Skeletal muscle cell (primary cell): ENCODE measurements at places on chromosomes 5 and 9.

GRCh38 chr9:27538647-27539046 is 9.0 kb upstream of the MOB3B start:
- no peak for DNase-seq

DNA sequence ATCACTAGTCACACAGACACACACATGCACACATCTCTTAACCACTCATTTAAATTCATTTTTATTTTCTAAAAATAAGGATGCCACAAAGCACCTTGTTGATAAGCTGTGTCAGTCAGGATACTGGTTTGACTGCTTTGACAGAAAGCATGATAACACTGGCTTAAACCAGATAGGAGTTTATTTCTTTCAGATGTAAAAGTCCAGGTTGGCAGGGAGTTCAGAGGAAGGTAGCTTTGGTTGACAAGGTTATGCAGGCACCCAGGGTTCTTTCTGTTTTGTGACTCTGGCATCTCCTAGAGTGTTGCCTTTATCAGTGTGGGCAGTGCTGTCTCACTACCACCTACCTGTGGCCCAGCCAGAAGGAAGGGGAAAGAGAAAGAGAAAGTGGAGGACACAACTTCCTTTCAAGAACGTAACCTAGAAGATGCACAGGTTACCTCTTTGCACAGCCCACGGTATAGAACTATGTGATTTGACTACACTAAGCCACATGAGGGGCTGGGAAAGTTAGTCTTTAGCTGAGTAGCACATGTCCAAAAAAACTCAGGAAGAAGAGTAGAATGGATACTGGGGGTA is 334.7 kb downstream of the OSTF1 start:
- no peak for DNase-seq

- DNase-seq: no peak
These were observed 325.2 kb downstream of the PSAT1 start for GRCh38 chr9:78622126-78622525.

- no peak for DNase-seq
These were observed 73.6 kb downstream of the PIP5K1B start for GRCh38 chr9:68778635-68779034.

DNA sequence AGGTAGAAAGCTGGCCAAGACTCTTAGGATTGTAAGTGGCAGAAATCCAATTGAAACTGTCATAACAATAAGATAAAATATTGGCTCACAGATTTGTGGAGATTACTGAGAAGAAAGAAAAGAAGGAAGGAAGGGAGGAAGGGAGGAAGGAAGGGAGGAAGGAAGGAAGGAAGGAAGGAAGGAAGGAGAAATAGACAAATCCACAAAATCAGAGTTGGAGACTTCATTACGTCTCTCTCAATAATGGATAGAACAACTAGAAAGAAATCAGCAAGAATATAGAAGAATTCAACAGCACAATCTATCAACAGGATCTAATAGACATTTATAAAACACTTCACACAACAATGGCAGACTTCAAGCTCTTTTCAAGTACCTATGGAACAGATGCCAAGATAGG is 17.9 kb upstream of the PAM start:
- DNase-seq: no peak

- peak; percentile 64 for DNase-seq
These were observed 14.0 kb upstream of the PWWP2A start for GRCh38 chr5:160133071-160133917.

- no peak for DNase-seq
These were observed 58.8 kb downstream of the SNX30 start for GRCh38 chr9:112809351-112809848.

- DNase-seq: no peak
These were observed 274.8 kb downstream of the DENND1A start for GRCh38 chr9:123654994-123655637.

DNA sequence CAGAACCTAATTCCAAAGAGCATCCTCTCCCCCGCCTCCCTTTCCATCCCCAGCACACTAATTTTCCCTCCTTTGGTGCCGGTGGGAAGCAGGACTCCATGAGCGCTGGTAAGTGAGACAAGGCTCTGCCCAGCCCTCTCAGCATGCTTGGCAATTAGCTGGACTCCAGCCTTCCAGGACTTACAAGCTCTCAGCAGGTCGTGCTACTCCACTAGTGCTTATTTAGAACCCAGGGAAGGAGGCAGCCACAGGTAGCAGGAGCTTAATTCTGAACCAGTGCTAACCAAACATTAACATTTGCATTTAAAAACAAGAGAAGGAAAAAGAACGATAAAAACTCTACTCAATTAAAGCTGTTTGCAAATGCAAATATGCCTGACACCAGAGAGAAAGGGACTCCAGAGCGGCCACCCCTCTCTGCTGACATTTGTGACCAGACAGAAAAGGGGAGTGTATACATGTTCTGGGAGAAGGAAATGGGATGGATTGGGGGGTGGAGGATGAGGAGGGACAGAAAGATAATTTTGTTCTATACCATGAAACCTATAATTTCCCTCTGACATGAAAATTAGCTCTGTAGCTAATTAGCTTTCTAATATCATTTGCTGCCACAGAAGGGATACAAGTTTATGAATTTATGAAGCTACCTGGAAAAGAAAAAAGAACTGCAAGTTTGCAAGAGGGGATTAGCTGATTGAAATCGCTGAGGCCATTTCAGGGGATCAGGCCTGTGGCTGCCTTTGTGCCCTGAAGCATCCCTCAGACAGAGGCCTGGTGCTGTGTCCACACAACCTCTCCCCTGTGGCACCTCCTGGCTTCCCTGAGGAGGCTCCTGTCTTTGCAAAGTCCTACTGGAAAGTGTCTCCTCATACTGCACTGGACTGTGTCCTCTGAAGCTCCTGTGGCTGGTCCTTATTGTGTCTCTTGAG is 266.3 kb downstream of the SEC61B start:
- no peak for DNase-seq

- DNase-seq: peak; percentile 36
These were observed 85.1 kb downstream of the FGF1 start for GRCh38 chr5:142600611-142601358.

DNA sequence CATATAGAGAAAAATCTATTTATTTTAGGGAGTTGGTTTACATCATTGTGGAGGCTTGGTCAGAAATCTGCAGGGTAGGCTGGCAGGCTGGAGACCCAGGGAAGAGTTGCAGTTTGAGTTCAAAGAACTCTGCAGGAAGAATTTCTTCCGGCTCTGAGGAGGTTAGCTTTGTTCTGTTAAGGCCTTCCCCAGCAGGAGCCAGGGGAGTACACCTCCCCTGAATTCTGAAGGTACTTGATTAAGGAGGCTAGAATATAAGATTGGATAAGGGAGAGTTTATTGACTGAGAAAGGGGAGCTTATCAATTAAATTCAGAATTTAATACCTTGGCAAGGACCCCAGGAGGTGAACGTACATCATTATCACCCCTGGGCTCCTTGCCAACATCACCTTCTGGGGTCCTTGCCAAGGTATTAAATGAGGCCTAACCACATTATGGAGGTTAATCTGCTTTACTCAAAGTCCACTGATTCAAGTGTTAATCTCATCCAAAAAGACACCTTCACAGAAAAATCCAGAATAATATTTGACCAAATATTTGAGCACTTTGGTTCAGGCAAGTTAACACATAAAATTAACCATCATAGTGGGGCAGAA is 351.7 kb downstream of the CWC27 start:
- no peak for DNase-seq

GRCh38 chr5:136004436-136004835 is 24.4 kb upstream of the TGFBI start:
- DNase-seq: peak; percentile 92

DNA sequence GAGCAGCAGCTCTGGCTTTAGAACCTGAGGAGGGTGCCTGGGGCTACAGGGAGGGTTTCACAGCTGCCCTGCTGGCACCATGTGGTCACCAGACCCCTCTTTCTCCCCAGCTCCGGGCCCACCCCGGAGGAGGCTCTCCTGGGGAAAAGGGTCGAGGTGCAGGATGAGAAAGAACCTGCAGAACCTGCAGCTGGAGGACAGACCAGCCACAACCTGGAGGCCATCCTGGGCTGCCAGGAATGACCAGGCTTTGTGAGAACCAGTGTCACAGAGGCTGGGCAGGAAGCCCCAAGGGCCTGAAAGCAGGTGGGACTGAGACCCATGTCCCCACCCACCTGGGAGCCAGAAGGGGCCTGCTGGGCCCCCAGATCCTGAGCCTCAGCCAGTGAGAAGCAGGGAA is 23.0 kb downstream of the SEMA4D start:
- no peak for DNase-seq

DNA sequence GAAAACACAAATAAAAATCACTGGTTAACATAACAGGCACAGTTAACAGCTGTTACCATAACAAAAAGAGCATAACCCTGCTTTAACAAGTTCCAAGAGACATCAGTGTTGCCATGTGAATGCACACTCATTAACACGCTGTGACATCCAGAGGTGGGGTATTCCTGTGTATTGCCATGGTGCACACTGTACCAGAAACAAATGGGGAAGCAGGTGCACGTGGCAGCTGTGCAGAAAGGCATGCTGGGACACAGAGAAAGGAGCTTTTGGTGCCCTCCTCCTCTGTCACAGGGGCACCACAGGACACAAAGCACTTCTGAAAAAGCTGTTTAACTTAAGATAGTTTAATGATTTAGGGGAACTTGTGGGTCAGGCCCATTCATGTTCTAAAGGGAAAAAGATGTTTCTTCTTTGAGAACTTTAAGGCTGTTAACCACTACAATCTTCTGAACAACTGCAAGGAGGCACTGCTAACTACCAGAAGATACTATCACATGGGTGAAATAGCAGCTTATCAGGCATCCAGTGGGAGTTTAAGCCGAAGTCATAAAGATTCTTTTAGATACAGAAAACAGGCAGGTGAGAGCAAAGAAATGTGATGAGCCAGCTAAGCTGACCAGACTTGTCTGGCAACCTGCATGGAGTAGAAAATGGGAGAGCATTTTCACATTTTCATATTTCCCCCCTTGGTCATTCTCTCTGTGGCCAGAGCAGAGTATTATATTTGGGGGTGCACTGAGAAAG is 56.4 kb upstream of the GOLPH3 start:
- no peak for DNase-seq

DNA sequence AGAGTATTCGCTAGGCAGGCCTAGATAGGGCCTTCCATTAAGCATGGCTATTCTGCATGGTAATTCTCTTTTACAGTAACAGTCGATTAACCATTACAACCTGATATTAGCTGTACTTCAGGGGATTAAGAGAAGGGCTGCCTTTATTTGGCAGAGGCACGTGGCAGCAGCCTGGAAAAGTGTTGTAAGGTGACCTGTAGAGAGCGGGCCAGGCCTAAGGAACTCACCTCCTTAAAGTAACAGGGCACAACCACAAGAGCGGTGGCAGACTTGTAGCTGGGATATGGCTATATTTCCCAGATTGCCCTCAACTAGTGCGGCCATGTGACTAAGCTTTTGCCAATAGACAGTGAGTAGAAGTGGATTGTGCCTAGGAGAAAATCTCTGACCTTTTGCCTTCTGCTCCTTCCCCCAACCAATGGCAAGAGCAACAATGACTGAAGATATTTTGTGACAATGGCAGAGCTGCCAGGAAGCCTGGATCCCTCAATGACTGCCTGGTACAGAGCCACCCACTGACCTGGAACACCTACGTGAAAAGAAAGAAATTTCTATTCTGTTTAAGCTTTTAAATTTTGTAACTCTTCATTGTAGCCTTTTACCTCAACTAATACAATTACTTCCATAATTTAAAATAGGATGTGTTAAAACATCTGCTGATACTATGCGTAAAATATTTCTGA is 18.9 kb upstream of the ANKRD34B start:
- DNase-seq: no peak
